ENCODE measurements at places on chromosomes 1 and 21.

DNA sequence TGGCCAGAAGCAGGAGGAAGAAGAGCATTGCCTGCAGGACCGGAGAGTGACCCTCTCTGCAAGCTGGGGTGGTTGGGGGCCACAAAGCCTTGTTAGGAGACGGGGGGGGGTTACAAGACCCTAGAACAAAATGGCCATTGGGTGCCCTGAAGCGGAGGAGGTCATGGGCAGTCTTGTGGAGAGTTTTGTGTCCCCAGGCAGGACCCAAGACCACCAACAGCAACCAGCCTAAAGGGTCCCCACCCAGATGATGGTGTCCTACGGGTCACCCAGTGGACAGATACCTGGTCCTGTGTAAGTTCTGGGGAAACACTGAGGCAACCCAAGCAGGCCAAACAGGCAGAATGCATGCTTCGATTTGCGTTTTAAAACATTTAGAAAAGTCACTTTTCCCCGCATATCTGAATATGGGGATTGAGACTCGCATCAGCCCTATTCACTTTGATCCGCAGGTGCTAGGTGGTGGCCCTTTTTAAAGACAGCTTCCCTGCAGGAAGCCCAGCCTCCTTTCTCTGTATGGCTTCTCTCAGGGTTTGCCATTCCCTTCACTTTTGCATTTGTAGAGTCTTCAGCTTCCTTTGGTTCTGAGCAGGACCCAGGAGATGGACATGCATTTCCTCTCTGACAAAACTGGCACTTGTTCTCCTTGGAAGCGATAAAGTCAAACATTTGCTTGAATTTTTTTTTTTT, 21.1 kb downstream of the GNG4 start:
- no peak for DNase-seq

DNA sequence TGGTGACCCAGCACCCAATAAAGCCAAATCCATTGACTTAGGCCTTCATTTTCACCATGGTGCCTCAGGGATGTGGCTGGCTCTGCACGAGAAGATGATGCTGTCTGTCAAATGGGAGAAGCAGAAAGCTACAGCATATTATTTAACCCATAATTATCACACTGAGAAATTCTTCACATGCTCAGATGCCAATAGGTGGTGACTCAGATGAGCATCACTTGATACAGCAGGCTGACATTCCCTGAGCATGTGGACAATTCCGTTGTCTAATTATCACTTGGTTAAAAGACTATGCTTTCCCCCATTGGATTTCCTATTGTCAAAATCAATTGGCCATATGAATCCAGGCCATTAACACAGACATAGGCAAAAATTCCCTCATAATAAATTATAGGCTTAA, 44.0 kb upstream of the HSD3B1 start:
- no peak for DNase-seq

- peak; percentile 11 for DNase-seq
Measured at GRCh38 chr1:58047265-58047858, 499.2 kb downstream of the OMA1 start.

- no peak for DNase-seq
Measured at GRCh38 chr1:3219005-3219790, 150.2 kb downstream of the PRDM16 start.

- no peak for DNase-seq
Measured at GRCh38 chr1:237309595-237310118, 267.7 kb downstream of the RYR2 start.

DNA sequence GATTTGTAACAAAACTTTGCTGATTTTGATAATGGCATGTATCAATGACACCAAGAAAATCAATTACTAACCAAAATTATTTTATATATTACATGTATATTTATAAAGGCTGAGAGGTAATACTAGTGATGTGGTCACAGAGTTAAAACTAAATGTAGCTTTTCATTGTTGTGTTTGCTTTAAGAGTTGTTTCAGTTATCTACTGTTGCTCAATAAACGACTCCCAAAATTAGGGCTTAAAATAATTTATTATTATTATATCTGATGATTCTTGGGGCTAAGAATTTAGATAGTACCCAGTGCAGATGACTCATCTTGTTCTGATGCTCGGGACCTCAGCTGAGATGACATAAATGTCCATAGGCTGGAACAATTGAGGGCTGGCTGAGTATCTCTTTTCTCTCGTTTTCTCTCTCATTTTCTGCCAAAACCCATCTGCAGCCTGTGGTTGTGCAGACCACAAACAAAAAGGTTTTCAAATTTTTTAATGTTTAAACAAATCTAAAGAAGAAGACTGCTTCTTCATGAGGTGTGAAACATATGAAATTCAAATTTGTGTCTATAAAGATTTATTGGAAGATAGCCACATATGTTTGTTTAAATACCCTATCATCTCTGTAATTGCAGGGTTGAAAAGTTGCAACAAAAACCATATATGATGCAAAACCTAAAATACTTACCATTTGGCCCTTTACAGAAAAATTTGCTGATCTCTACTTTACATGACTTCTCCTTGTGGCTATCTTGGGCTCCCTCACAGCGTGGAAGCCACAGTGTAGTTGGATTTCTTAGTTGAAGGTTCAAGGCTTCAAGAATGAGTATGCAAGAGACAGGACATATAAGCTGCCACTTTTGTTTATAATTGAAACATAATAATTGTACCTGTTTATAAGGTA, 14.8 kb upstream of the PTPRC start:
- DNase-seq: no peak

DNA sequence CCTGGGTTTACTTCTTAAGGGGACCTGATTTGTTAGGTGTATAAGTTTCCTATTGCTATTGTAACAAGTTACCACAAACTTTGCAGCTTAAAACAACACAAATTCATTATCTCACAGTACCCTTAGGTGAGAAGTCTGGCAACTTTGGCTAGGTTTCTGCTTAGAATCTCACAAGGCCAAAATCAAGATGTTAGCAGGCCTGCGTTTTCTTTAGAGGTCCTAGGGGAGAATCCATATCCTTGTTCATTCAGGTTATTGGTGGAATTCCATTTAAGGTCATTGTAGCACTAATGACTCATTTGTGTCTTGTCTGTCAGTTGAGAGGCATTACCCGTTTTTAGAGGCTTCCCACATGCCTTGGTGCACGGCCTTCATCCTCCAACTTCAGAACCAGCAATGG, 8.2 kb upstream of the SH2D1B start:
- DNase-seq: no peak

DNA sequence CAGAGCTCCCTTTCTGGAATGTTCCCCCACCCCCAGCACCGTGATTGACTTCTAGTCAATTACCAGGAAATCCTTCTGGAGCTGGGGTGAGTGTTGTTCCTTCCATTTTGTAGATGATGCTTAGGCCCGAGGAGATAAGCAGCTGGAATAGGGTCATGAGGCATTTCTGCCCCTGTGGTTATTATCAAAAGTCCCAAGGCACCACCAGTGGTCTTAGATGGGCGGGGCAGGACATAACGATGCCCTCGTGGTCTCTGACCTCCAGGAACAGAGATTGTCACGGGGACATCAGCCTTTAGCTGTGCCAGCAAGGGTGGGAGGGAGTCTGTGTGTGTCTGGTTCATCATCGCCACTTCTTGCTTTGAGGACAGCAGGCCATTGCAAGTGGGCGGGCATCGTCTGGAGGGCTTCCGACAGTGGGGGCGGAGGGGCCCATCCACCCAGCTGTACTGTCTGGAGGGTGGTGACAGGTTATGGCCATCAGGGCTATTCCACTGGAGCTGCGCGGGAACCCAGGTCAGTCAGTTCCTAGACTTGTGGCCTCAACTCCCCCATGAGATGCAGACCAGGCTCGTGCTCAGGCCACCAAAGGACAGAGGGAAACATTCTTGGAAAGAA, 22.6 kb downstream of the TNFRSF8 start:
- DNase-seq: no peak

DNA sequence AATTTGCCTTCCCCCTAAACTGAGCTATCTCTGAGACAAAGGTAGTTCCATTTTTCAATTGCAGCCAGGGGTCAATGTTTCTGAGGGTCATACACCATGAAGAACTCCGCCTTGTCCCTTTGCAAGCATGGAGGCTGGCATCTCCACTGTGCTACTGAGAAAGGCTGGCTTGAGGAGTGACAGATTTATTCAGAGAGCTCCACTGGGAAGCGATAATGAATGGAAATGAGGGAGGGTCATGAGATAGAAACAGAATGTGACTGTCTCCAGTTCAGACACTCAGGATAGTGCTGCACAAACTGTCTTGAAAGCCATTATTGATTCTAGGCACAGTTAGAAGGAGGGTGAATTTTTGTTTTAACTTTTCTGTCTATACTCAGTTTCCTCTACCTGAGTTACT, 197.5 kb downstream of the ZNF326 start:
- no peak for DNase-seq

GRCh38 chr1:109197158-109198042, 16.3 kb upstream of the SARS1 start:
- DNase-seq: no peak
